RCC 7860 (cell line): ENCODE measurements at places on chromosomes 13 and 19.

- peak; percentile 11 for DNase-seq
These were observed 332.2 kb upstream of the SGCG start for GRCh38 chr13:22848539-22849052.

DNA sequence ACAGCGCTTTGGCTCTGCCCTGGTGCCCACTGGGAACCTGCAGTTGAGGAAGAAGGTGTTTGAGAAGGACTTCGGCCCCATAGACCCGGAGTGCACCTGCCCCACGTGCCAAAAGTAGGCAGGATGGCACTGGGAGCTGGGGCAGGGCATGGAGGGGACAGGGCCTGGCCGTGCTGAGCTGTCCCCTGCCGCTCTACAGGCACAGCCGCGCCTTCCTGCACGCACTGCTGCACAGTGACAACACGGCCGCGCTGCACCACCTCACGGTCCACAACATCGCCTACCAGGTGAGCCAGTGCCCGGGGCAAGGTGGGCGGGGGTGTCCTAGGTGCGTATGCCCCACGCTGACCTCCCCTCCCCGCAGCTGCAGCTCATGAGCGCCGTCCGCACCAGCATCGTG, 5.1 kb upstream of the DNM2 start:
- DNase-seq, result no peak

- no peak for DNase-seq
These were observed 9.5 kb upstream of the COMP start for GRCh38 chr19:18800636-18801035.

DNA sequence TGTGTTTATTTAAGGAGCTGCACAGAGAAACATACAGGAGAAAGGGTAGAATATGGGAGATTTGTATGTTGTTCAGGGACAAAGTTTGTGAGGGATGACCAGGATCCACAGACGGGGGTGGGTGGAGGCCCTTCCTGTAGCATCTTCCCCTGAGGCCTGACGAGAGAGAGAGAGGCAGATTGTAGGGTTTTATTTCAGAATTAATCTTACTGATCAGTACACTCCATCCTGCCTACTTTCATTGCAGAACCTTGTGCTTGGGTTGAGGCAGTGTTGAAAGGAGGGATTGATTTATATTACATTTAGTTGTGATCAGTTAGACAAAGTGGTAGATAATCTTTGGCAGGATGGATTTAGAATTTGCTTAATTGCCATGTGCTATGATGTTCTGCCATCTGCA, 39.6 kb downstream of the MTUS2 start:
- no peak for DNase-seq

DNA sequence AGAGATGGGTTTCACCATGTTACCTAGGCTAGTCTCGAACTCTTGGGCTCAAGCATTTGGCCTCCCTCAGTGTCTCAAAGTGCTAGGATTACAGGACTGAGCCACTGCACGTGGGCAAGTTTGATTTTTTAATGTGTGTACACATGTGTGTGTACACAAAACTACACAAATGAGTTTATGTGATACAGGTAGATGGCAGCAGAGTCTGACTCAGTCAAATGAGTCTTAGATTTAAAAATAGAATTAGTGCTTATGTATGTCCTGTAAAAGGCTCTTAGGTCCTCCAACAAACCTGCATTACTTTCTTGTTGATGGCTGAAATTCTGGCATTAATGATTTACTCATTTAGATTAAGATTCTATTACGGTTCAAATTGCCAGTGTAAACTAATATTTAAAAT, 293.7 kb downstream of the PCDH17 start:
- no peak for DNase-seq

- no peak for DNase-seq
These were observed 640 bp upstream of the MIDN start for GRCh38 chr19:1247748-1248138.

DNA sequence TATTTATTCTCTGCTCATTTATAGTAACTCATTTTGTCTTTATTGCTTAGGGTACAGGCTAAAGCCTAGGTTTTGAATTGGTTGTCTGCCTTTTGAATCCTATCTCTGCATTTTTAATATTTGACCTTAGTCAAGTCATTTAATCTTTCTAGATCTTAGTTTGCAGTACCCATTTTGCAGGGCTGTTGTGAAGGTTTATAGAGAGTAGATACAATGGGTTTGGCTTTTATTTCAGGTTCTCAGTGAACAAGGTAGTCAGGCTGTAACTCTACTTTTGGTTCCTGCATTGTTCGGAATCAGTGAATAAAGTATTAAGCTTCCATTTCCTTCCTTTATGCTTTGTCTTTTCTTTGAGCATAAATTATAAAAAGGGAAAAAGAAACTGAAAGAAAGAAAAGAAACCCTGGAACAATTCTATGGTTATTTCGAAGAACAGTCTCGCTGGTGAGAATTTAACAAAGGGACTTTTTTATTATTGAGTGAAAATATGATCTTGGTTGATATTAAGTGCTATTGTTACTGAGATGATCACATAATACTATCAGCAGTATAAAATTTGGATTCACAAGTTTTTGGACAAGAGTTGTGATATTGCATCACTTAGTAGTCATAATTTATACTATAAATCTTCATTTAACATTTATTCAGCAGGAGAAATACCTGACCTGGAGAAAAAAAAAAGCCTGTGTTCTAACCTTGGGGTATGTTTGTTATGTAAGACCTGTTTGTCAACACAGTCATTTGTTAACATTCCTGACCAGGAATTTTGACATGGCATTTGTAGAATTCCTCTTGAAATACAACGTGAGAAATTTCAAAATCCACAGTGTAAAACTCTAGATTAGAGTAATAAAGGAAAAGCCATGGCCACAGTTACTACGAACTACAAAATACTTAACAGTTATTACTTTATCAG, 91.3 kb downstream of the ZMYM2 start:
- DNase-seq, result no peak

DNA sequence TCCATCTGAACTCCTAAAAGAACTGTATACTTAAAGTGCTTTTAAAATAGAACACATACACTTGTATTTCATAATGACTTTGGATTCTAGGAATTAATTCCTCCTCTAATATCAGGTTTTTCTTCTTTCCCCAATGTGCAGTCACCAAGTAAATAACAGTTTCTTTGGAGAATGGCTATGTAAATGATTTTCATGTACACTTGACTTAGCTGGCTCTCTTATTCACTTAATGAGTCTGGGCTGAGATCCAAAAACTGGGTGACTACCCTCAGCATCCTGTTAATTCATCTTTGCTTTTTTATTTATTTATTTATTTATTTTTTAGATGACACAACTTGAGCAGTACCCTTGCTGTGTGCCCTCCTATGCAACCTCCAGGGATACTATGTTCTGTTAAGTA, 1003.7 kb downstream of the SLITRK1 start:
- no peak for DNase-seq

DNA sequence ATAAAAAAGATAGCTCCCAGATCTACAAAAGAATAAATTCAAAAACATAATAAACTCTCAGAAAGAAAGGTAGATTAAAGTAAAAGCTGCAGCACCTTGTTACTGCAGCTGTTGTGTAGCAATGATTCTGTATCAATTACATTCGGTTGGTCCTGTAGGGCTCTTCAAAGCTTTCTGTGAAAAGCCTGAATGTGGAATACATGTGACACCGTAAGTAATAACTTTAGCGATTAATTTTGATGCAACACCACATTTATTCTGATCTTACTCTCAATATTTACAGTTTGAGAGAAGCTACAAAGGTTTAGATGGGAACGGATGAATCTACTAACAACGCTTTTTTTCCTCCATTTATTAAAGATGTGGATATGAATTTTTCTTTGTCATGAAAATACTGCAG, 279.2 kb downstream of the DACH1 start:
- DNase-seq, result no peak

- DNase-seq, result no peak
These were observed 62.2 kb downstream of the CCNE1 start for GRCh38 chr19:29873801-29874575.

DNA sequence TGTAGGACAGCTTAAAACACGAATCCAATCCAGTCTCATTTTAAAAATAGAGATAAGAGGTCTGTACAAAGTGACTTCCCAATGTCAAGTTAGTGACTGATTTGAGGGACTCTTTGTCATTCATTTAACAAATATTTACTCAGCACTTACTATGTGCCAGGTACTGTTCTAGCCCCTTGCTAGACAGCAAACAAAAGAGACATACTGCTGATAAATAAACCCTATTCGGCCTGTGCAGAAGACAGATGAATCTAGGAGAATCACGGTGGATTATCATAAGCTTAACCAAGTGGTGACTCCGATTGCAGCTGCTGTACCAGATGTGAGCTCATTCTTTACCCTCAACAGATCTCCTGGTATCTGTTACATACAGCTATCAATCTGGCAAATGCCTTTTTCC, 6.4 kb upstream of the ELF1 start:
- DNase-seq, result no peak

DNA sequence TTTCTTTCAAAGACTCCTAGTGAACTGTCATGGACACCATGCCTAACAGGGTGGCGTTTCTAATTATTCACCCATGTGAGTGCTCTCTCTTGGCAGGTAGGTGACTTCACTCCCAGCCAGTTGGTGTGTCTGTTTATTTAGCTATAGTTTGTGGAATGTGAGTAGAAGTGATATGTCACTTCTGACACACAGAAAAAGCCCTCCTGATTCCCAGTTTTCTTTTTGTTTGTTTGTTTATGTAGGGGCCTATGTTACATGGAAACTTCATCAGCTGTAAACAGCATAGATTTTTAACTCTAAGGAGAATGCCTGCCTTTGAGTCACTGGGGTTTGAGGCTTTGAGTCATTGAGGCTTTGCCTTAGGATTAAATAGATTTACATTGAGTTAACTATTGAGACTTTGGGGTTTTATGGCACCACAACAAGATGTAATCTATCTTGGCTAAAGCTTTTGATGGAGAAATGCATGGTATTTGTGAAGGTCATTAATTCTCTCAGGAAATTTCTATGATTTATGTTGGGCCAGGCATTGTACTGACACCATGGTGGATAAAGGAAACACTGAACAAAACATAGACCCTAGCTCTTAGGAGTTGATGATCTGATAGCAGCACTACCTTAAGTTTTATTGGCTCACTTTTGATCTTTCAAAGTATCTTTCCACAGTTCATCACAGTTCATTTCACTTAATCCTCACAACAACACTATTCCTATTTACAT, 45.3 kb downstream of the UFM1 start:
- DNase-seq, result peak; percentile 56

DNA sequence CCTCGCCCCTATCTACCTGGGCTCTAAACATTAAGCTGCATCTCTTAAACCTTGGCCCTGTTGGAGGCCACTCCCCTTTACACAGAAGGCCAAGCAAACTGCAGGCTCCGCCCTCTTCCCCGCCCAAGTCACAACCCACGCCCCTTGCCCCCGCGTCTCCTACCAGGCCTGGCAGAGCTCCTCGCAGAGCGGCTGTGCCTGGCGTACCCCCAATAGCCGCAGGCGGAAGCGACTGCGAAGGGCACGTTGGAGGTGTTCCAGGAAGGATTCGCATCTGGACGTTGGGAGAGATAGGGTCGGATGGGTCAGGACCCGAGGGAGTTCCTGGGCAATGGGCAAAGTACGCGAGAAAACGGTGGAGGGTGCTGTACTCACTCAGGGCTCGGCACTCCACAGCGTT, 5.9 kb downstream of the RTBDN start:
- DNase-seq, result no peak

- no peak for DNase-seq
These were observed 18.7 kb downstream of the PAF1 start for GRCh38 chr19:39372047-39372802.

GRCh38 chr19:45469132-45469944, 1.5 kb downstream of the FOSB start:
- DNase-seq, result peak; percentile 71

- DNase-seq, result no peak
These were observed 16.8 kb downstream of the CEBPG start for GRCh38 chr19:33390101-33390907.

DNA sequence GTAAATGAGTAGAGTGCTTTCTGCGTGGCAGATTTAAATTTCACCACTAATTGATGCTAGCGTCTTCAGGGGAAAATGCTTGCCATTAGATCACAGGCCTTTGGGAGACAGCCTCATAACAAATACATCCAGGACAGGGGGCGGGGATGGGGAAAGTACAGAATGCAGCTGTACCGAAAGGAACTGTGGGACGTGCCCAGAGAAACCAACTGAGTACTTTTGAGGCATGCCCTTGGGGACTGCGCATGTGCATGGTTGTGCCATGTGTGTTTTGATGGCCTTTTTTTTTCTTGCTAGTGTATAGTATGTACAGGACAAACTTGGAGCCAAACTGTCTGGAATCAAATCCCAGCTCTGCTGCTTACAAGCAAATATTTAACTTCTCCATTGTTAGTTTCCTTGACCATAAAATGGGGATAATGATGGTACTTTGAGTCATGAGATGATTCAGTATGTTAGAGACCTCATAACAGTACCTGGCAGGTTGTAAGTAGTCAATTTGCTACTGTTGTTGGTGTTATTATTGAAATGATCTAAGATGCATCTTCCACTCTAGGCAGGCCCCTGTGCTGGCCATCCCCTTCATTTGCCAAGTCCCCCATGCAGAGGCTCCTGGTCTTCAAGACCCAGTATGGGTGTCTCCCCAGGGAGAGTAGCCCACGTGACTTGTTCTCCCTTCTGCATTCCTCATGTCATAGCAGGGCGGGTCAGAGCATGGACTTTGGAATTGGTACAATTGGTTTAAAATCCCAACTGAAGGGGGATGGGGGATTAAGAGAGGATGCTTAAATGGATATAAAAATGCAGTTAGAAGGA, 68.3 kb upstream of the NPAS1 start:
- peak; percentile 98 for DNase-seq

- no peak for DNase-seq
These were observed 366.4 kb downstream of the KLF12 start for GRCh38 chr13:73767747-73768315.

- DNase-seq, result no peak
These were observed 81.2 kb upstream of the RAP2A start for GRCh38 chr13:97352815-97353214.

GRCh38 chr13:110371550-110372465, 64.7 kb downstream of the COL4A2 start:
- peak; percentile 90 for DNase-seq

GRCh38 chr13:91574766-91575165, 176.3 kb downstream of the GPC5 start:
- DNase-seq, result no peak

DNA sequence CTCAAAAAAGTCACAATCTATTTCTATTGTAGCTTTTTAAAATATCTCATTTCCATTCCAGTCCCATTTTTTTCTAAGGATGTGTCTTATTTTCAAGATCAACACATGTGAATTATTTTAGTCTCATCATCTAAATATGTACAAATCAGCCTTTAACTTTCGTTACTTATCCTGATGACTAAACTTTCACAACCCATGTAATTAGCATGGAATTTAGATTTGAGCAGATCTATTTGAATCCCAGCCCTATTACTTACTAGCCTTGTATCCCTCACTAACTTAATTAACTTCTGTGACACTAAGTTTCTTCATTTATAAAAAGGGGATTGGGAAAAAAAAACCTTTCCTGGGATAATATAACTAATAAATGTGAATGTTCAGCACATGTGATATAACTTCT, 81.1 kb downstream of the UFM1 start:
- no peak for DNase-seq
